ENCODE measurements at places on chromosomes 12 and 14.
A peak's percentile ranks its signal among the peaks of the same experiment; 100 is the strongest.

DNA sequence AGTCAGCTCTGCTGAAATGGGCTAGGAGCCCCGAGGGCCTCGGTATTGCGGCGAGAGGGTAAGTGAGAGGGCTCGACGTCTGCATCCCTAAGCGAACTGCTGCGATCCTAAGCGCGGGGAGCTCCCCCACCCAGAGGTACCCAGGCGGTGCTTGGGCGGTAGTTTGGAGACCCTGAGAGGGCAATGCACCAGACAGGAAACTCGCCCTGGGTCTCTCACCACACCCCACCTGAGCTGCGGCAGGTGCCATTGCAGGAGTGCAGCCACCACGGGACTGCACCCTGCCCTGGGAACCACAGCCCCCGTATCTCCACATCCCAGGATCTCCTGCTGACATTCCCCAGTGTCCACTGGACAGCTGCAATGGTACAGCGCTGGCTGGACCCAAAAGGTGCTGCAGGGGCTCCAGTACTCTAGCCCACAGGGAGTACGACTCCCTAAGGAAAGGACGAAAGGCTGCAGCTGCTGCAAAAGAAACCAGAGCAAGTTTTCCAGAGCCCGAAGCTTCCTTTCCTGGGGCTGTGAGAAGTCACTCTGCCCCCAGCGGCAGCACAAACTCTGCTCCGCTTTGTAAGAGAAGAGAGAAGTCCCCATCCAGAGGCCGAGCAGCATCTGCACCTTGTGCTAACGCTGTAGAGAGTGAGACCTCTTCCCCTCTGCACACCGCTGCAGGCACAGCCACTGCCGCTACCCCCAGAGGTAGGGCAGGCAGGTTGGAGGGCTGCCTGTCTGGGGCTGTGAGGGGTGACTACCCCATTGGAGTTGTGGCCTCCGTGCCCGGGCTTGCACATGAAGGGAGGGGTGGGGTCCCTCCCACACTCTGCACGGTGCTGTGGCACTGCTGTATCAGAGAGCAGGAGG lies 31.1 kb upstream of the MON2 start:
- DNase-seq = peak; percentile 60

DNA sequence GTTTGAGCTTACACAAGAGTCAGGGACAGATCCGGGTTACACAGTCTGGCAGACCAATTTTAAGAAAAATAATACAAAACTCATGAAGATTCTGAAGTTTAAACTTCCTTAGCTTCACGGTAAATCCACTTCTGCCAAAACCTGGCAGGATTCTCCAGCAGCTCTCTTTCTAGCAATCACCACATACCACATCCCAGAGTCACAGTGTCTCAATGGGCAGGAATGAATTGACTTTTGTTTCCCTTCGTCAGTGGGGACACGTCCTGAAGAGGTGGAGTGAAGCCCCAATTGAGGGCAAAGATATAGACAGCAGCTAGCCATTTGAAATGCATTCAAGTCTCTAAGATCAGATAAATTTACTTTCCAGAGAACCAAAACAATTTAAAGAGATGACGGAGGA lies 117.1 kb upstream of the ARHGAP5 start:
- DNase-seq = no peak

- DNase-seq = no peak
Observed at GRCh38 chr12:126554625-126555024, 1489.4 kb downstream of the AACS start.

- DNase-seq = no peak
Observed at GRCh38 chr14:71776471-71777360, 155.5 kb upstream of the RGS6 start.

- DNase-seq = peak; percentile 66
Observed at GRCh38 chr12:54207539-54208294, 18.9 kb upstream of the SMUG1 start.

- no peak for DNase-seq
Observed at GRCh38 chr14:94395888-94396574, 7.6 kb upstream of the SERPINA1 start.

All from fibroblast of mammary gland (primary cell).